ENCODE measurements at places on chromosomes 4 and X.

DNA sequence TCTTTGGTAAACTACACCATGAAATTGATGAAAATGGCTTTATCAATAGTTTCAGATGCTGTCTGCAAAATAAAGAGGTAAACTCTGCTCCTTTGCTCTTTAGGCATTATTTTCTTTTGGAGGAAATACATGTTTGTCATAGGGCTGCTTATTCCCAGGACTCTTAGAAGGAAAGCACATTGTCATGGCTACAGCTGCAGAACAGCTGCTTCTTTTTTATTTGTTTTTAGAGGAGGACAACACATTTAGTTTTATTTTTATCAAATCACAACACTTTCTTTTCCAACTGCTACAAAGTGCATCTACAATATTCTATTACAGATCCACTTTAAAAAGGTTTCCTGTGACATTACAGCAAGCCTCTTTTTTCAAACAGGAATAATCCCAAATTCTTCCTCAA, 12.7 kb upstream of the HPF1 start:
- DNase-seq, result no peak

GRCh38 chr4:211033-211511, 86.8 kb downstream of the ZNF718 start:
- no peak for DNase-seq

- DNase-seq, result no peak
These were observed 46.9 kb downstream of the SEPTIN11 start for GRCh38 chr4:76996445-76996844.

DNA sequence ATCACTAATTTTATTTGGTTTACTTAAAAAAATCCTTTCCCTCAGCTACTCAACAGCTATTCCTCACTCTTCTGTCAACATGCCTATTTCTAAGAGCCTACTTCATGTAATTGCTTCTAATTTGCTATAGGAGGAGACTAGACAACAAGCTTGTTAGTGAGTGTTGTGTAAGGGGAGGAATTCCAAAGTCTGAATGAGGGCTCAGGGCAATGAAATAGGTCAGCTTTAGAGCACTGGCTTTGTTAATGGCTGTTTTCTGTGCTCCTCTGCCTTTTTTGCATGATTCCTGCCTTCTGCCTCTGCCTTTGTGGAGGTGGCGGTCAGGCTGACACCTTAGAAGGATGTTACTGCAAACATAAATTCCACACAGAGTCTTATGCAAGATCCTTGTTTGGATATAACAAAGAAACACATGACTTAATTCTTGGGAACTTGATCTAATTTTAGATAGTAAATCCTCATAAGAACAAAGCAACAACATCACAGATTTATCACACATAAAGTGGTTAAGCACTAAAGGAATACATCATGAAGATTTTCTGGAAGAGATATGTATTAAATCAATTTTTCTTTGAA, 15.0 kb upstream of the PAGE1 start:
- DNase-seq, result no peak

DNA sequence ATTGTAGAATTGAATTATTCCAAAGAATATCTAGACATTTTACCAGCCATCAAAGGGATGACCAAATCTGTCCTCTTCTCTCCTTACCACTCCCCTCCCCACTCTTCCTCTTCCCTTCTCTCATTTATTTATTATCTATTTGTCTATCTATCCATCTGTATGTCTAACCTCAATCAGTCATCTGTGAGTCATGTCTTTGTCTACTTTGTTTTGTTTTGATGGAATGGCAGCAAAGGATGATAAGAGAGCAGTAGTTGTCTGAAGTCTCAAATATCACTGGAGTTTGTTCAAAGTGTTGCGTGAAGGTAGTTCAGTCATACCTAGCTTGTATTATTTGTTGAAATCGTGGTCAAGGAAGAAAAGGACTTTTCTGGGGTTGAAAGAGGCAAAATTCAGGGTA, 34.7 kb upstream of the PGRMC2 start:
- DNase-seq, result no peak

- DNase-seq, result no peak
These were observed 66.8 kb downstream of the GAB1 start for GRCh38 chr4:143403553-143403820.

DNA sequence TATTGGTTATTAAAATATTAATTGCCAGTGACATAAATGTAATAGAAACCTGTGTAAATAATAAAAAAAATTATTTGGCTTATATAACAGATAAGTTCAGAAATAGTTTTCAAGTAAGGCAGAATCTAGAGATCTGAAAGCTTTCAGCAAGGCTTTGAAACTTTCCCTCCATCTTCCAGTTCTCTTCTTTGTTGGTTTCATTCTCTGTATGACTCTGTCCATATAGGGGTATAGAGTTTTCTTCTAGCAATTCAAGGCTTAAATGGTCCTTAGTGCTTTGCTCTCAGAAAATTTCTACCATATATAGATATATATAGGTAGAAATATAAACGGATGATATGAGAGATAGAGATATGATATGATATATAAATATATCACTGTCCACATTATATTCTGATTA, 160.5 kb upstream of the GABRA2 start:
- DNase-seq, result no peak

DNA sequence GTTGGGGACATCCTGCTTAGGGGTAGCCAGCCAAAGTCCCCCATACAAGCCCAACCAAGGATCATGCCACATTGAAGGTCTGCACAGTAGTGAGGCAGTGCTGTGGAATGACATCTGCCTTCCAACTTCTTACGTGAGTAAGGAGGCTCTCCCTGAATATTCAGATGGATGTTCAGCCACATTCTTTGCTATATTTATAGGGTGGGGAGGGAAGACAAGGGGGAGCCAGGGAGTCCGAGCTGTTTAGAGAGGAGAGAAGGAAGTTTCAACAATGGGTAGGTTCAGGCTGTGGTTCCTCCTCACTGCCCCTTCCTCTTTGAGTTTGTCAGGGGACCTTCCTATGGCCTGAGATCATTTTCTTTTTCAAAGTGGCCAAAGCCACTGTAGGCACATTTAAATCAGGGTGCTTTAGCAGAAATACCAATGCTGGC, 29.8 kb downstream of the MSN start:
- no peak for DNase-seq

GRCh38 chr4:128847082-128847724, 37.7 kb downstream of the JADE1 start:
- no peak for DNase-seq

Measured in activated naive CD4-positive, alpha-beta T cell treated with anti-CD3 and anti-CD28 coated beads, Interleukin-2, amount 50 U/mL, for 16 hours (primary cell).